NCI-H2227 treated with DMSO at 0.1 percent for 48 hours (cell line): ENCODE measurements at places on chromosomes 12 and 14.

DNA sequence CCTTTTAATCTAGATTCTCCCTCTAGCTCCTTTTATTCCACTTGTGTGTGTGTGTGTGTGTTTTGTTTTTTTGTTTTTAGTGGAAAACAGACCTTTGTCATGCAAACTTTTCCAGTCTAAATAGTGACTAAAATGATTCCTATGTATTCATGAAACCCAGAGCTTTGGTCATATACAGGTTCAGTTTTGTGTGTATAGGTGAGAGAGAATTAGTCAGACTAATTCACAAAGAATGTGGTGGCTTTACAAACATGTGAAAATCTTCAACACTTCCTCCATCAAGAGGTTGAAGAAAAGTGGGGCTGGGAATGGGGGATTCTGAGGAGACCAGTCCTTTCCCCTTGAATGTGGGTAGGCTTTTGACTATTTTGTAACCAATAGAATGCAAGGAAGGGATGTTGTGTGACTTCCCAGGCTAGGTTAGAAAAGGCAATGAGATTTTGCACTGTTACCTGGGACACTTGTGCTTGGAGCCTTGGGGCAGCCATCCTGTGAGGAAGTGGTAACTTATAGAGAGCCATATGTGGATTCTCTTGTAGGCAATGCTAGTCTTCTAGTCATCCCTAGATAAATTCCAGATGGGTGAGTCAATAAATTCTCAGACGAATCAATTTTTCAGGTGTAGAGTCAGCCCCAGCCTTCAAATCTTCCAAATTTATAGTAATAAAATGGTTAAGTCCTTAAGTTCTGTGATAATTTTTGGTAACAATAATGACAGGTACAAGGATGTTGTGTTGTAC lies 236.1 kb downstream of the CEP128 start:
- DNase-seq, result no peak

DNA sequence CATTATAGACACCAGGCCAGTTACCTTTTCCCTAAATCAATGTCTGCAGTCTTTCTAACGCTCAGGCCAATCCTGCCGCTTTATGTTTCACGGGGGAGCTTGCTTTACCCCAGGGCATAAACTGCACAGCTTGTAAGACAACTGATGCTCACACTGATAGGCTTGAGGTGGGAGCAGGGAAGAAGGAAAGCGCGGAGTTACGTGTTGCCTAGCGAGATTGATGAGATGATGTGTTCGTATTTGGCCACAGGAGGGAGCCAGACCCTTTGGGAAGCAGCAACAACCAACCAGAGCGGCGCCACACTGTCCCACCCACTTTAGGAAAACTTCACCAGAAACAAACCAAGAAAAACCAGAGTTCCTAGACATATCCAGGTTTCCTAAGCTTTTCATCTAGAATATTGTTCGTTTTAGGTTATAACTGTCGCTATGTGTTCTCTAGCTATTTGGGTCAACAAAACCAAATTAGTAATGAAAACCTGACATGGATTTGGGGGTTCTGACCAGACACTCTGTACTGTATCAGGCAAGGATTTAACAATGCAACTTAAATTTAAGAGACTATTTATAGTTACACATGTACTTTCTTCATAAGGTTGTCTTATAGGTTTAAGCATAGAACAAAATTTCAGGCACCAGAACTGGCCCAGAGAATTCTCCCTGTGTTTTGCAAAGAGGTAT lies 2.4 kb downstream of the IL26 start:
- peak; percentile 93 for DNase-seq

GRCh38 chr12:92078167-92079053 lies 67.2 kb downstream of the BTG1 start:
- no peak for DNase-seq

GRCh38 chr14:91920526-91920925 lies 27.0 kb downstream of the FBLN5 start:
- no peak for DNase-seq

DNA sequence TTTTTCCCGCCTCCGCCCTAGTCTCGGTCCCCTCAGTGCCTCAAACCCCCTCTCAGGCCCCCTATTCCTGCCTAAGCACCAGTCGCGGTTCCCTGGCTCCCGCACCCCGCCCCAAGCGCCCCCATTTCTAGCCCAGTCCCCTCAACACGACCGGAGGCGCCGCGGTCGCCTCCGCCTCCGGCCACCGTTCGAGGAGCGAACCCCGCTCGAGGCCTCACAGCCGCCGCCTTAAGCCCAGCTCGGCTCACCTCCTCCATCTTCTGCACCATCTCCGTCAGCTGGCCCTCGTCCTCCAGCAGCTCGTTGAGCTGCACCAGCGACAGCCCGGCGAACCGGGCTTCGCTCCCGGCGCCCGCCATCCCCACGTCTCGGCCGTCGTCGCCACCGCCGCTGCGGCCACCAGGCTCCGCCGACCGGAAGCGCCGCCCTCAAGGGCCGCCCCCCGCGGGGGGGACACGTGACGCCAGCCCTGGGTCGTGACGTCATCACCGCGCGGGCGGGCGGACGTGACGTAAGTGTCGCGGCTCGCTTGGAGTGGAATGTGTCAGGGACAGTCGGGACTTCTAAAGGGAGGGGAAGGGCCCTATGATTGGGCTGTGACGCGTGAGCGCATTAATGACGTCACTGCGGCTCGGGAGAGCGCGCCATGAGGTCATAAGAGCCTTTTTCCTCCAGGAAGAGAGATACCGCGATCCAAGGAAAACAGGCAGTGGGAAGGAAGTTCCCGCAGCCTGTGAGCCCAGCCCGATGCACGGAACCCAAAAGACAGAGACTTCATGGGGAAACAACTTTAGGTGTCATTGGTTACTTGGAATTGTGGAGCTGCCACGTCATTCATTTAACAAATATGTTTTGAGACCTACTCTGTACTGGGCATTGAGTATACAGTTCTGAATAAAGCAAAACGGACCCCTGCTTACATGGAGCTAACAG lies at the start of gene VPS37B:
Gene VPS37B, minus strand, starts transcription at position 421 of the 933 bp plus-strand sequence. Its CDS starts 62 bp downstream, at position 359.
- DNase-seq, result peak; percentile 73

DNA sequence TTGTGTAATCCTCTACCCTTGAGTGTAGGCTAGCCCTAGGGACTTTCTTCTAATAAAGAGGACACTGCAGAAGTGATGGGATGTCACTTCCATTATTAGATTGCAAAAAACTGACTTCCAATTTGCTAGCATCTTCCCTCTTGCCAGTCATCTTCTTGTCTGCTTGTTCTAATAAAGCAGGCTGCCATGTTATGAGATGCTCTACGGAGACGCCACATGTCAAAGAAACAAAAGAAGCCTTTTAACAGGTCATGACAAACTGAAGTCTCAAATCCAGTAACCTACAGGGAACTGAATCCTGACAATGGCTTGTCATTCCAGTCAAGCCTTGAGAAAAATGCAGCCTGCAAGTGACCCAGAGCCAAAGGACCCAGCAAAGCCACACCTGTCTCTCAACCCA lies 76.0 kb downstream of the CEP128 start:
- no peak for DNase-seq
